ENCODE measurements at places on chromosomes 12 and 14. TPM values are rescaled to one million over a fixed set of nuclear protein-coding genes. Genes with fewer than 3 reads are reported as not detected.

OR10G2 gene
- not detected for total RNA-seq

TDRD9 gene
- total RNA-seq, result 2.9 TPM

DNA sequence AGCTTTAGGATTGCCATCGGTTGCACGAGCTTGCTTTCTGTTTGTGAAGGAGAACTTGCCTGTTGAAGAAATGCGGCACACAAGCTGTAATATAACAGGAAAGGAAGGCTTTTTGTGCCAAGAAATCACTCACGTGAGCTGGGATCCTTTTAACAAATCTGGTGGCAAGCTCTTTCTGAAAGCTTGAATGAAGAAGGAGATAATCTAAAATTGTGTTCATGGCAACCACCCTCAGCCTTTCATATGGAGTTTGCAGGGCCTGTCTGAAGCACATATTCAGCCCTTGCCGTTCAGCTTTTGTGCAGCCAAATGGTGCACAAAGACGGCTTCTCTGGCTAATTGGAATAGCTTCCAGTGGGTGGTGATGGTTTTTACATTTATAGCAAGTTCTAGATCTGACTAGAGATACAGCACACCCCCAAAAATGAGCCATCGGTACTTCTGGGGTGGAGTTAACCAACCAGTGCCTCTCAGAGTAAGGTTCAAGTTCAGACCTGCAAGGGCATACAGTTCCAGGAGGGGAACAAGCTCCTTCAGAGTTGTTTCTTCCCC lies 107.4 kb downstream of the AEBP2 start:
- DNase-seq, result no peak

- DNase-seq, result no peak
Observed at GRCh38 chr12:52199294-52199919, 7.6 kb upstream of the KRT80 start.

GRCh38 chr14:59850458-59850857 lies 20.1 kb downstream of the RTN1 start:
- no peak for DNase-seq
